Chondrocyte (in vitro differentiated cells): ENCODE measurements at places on chromosomes 5 and 9. TPM values are rescaled to one million over a fixed set of nuclear protein-coding genes. Genes with fewer than 3 reads are reported as not detected.

The PCDHGA2 gene
- 0.19 to 0.30 TPM (median 0.23 TPM) in 3 replicates for total RNA-seq

The ANKRD31 gene
- total RNA-seq = 0.10 to 0.24 TPM (median 0.18 TPM) in 3 replicates

The ZDHHC21 gene
- total RNA-seq = 9.8 to 15.8 TPM (median 11.4 TPM) in 3 replicates

The NFIB gene
- 28.2 to 66.3 TPM (median 63.1 TPM) in 3 replicates for total RNA-seq

The NTNG2 gene
- total RNA-seq = 3.0 to 4.8 TPM (median 3.4 TPM) in 3 replicates

The EXOSC3 gene
- 22.8 to 30.2 TPM (median 23.8 TPM) in 3 replicates for total RNA-seq

The PIGO gene
- 25.7 to 35.3 TPM (median 26.2 TPM) in 3 replicates for total RNA-seq

The C9 gene
- total RNA-seq = not detected in 3 replicates

DNA sequence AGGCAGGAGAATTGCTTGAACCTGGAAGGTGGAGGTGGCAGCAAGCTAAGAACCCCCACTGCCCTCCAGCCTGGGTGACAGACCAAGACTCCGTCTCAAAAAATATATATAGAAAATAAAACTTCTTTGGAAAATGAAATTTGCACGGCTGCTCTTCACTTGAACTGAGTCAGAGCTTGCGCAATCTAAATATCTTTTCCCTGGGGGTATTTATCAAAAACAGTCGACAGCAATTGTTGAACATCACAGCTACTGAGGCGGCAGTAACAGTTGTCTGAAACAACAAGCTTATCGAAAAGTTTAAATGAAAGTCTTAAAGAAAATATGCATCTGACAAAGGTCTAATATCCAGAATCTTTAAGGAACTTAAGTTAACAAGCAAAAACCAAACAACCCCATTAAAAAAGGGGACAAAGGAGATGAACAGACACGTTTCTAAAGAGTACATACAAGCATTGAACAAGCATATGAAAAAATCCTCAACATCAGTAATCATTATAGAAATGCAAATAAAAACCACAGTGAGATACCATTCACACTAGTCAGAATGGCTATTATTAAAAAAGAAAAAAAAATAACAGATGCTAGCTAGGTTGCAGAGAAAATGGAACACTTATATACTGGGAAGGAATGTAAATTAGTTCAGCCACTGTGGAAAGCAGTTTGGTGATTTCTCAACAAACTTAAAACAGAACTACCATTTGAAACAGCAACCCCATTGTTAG is 153.6 kb upstream of the CDH9 start:
- no peak for DNase-seq

DNA sequence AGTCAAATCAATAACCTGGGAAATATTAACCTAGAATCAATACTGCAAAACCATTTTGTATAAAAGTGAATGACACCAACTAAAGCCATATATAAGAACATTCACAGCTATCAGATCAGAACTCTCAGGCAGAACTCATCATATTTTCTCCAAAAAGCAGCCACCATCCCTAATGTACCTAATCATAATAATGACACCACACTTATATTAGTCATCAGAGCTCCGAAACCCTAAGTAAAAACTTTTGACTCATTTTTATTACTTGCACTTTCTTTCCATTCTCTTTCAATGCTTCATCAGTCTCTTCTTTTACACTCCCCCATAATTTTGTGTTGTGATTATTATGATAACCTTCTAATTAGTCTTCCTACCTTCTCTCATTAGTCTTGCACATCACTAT is 45.3 kb downstream of the INSL6 start:
- no peak for DNase-seq

GRCh38 chr5:158313027-158313732 is 454.2 kb upstream of the CLINT1 start:
- DNase-seq = no peak

DNA sequence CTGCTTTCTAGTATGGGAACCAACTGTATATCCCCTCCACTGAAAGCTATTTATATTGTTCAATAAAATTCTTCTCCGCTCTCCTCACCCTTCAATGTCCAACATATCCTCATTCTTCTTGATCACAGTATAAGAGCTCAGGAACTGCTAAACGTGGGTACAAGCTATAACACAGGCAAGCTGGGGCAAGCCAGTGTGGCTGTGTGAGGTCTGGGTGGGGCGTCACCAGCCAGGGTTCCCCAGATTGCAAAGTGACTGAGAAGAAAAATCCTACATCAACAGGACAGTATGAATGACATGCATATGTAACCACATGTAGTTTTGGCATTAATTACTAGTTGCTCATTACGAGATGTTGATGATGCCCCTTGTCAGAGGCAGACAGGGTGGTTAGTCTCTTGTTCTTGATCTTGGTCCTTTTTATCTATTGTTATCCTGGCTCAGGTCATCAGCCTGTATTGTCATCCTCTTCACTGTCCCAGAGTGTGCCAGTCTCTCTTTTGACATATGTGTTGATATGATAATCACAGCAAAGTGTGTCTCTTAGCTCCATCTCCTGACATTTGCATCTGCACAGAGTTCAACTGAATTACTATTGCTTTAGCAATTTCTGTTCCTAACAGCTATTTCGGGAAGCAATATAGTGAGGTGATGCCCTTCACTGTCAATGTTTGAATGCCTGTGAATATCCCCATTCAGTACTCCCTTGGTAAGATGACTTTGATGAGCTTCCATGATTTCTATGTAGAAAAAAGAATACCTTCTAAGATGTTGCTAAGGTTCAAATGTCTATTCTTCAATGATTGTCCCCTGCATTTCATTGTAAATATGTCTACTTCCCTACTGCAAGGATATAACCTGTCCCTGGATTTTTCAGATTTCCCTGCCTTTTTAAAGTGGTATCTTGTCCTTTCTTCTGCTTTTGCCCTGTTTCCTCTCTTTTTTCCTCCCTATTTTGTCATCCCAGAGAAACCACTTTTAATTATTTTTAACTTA is 140.3 kb downstream of the MAT2B start:
- DNase-seq = no peak

DNA sequence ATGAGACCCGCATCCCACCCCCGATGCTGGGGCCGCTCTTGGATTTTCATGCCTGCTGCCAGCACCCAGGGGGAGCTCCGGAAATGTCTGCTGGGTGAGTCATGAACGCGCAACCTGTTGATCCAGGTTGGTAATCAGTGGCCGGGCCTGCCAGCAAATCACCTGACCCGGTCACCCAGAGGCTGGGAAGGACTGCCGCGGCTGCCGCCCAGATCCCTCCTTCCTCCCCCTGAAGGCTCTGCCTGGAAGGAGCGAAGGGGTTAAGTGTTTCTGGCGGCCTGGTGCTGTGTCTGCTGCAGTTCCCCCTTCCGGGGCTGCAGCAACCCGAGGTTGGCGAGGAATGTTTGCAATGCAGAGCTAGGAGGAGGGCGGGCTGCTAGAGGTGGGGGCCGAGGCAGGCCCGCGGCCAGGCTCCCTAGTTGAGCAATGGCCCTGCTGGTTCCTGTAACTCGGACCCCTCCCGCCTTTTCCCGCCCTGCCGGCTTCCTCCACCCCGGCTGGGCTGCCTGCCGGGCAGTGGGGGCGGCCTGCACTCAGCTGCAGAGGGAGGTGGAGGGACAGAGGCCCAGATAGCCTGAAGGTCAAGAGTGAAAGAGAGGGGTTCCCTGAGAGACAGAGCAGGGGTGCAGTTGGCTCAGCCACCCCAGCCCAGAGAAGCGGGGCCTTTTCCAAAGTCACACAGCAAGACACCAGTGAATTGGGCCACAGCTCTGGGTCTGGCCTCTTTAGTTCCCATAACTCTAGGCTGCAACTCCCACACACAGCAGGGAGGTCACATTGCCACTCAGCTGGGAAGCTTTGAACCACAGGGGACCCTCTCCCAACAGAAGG is 156.3 kb upstream of the IER5L start:
- DNase-seq = peak; percentile 97

DNA sequence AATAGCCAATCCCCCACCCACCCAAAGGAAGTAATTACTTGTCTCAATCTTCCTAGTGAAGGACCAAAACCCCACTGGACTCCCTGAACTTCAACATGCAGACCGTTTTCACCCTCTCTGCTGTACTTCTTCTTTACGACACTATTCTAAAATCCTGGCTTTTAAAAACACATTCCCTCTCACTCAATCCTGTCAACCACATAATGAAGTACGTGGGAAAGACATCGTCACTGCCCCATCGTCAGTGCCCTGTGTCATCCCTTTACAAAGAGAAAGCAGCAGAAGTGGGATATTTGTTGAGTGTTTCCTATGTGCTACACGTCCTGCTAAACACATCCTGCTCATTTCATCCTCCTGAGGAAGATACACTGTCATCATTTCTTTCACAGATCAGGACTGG is 54.2 kb downstream of the MAPKAP1 start:
- no peak for DNase-seq

DNA sequence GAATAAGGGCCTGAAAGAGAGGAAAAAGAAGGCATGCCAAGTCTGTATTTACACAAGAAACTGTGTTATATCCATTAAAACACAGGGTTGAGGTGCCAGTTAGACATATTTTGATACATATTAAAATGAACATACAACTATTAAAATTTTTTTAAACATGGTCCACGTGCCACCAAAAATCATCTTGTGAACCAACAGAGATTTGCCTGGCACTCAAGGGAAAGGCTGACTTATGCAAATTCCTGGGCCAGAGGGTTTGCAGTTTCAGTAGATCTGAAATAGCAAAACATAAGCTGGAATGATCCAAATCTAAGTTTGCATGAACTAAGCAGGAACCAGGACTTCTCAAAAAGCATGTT is 168.7 kb downstream of the SLIT3 start:
- DNase-seq = no peak

GRCh38 chr9:121609822-121610637 is 41.4 kb upstream of the DAB2IP start:
- DNase-seq = no peak

- DNase-seq = no peak
These were observed 9.4 kb upstream of the PLEKHG4B start for GRCh38 chr5:82570-82969.

GRCh38 chr9:97518909-97519307 is 17.4 kb downstream of the TMOD1 start:
- DNase-seq = no peak
